ENCODE measurements at places on chromosomes 6 and 20.

DNA sequence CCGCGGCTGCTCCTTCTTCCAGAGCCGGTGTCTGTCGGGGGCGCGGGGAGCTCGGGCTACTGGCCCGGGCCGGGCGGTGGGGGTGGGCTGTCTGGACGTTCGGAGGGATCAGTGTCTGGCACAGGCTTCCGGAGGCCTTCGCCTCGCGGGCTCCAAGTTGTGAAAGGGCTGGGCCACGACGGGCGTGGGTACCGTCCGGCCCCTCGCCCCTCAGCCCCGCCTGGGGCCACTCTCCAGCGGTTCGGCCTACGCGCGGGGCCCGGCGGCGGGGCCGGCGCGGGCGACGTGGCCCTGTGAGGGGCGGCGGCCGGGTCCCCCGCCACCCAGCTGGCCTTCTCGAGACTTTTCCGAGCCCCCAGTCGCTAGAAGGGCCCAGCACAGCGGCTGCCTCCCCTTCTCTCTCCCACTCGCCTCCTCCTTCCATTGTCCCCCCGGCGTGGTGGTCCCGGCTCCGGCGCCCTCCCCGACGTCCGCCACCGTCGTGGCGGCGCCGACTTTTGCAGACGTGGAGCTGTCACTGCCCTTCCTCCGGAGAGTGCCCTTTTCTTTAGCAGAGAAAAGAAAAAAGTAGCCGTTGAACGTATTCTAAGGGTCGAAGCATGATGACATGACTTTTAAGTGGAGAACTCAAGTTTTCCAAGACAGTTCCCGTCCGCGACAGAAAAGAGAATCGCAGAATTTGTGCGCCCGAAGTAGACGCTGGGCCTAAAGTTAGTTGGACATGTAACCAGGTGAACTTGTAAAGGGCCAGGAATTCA, 571 bp downstream of the ITCH start:
- DNase-seq = no peak

GRCh38 chr6:109001291-109001894, 93.3 kb downstream of the SESN1 start:
- DNase-seq = no peak

GRCh38 chr6:102114402-102114801, 720.9 kb downstream of the GRIK2 start:
- DNase-seq = no peak

- no peak for DNase-seq
Observed at GRCh38 chr20:35344354-35344837, 52.2 kb upstream of the FAM83C start.

- no peak for DNase-seq
Observed at GRCh38 chr20:4329232-4329631, 313.9 kb upstream of the RNF24 start.

GRCh38 chr20:1721687-1722512, 64.3 kb upstream of the SIRPG start:
- DNase-seq = no peak

- no peak for DNase-seq
Observed at GRCh38 chr20:5949943-5950270, 426 bp downstream of the TRMT6 start.

- DNase-seq = no peak
Observed at GRCh38 chr6:143559051-143559660, 47.6 kb upstream of the FUCA2 start.

GRCh38 chr6:146881228-146882181, 282.7 kb downstream of the ADGB start:
- no peak for DNase-seq

DNA sequence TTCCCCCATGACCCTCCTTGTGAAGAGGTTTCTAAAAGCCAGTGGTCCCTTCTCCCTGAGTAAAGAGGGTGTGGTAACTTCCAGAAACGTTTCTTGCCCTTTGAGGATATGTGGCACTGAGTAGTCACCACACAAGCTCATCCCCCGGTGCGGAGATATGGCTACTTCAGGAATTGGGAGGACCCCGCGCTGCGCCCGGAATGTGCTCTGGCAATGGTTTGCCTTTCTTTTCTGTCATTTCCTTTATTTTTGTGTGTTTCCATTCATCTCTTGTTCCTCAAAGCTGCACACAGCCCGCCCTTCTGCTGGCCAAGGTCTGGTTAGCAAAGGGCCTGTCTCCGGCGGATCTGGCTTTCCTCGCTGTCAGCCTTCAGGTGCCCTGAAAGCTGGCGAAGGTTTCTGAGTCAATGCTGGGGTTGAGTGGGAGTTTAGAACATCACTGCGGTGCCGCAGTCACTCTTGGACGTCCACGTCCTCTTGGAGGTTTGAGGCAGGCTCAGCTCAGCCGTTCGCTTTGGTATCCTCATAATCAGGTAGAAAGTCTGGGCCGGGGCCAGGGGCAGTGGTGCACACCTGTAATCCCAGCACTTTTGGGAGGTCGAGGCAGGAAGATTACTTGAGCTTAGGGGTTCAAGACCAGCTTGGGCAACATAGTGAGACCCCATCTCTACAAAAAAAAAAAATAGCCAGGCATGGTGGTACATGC, 67.2 kb downstream of the TCP11 start:
- DNase-seq = no peak

DNA sequence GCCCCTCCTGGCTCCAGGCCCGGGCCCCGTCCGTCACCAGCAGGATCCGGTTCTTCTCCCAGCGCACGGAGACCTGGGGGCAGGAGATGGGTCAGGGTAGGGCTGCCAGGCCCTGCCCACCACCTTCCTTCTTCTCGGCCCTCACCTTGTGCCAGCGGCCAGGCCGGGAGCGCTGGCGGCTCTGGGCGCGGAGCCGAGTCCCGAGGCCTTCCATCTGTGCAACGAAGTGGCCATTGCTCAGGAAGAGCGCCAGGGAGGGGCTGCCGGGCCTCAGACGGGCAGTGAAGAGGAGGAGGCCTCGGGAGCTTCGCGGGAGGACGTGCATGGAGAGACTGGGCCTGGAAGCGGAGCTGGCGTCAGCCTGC, 7.9 kb downstream of the ADRM1 start:
- no peak for DNase-seq

DNA sequence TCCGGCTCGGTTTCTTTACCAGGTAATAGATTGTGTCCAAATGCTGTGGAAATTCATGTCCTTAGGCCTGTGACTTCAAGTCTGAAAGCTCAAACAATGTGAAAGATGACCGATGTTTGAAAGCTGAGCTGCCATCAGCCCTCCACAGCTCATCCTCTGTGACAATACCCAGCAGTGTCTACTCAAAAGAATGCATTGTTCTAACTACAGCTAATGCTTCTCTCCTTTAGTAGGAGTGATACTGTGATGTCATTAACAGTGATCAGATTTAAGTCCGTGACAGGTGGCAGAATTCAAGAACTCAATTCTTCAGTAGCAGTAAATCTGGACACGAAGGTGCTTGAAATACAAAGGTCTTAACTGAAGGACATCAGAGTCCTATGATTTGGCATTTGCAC, 97.3 kb downstream of the RCAN2 start:
- no peak for DNase-seq

DNA sequence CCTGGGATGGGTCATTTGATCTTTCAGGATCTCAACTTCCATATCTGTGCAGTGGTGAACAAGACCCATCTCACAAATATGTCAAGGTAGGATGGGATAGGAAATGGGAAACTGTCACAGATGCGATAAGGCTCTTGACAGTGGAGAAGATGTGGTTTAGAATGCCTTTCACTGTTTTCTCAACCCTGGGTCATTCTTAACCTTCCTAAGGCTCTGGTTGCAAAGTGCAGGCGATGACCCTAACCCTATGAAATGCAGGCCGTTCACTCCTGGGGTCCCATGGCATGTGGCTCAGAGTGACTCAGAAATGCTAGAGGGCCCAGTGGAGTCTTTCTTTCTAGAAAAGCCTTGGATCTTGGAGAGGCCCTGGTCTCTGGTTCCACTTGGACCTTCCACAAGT, 61.7 kb downstream of the FOXA2 start:
- no peak for DNase-seq

DNA sequence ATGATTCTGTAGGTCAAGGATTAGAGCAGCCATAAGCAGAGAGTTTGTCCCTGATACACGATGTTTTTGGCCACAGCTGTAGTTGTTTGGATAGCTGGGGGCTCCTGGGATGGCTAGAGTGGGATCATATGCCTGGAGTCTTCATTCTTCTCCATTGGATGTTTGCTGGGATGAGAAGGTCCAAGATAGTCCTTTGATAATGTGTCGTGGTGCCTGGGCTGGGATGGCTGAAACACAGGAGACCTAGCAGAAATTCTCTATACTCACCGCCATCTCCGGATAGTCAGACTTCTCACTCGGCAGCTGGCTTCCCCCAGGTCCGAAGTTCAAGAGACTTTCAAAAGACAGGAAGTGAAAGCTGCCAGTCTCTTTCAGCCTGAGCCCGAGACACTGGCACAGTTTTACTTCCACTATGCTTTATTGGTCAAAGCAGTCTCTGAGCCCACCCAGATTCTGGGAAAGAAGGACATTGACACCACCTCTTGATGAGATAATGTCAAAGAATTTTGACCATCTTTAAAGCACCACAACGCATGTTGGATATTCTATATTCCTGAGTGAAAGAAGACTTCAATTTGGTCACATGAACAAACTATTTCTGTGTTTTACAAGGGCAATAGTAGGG, 16.0 kb downstream of the MARCKS start:
- DNase-seq = peak; percentile 30

DNA sequence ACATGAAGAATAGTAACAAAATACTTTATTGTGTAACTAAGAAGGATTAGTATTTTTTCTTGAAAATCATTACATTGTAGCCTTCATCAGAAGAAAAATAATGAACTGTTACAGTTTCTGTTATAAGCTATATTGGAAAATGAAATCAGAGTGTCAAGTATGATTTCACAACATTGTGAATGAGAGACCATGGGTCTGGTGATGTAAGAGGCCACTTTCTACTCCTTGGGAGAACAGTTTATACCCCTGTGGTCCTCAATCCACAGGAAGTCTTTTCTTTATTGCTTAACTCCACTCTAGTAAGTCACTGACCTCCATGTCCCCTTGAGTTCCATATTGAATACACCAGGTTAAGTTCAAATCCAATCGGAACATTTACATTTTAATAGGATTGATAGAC, 218.7 kb upstream of the FERMT1 start:
- no peak for DNase-seq

- DNase-seq = no peak
Observed at GRCh38 chr6:144758602-144759001, 473.5 kb downstream of the UTRN start.

DNA sequence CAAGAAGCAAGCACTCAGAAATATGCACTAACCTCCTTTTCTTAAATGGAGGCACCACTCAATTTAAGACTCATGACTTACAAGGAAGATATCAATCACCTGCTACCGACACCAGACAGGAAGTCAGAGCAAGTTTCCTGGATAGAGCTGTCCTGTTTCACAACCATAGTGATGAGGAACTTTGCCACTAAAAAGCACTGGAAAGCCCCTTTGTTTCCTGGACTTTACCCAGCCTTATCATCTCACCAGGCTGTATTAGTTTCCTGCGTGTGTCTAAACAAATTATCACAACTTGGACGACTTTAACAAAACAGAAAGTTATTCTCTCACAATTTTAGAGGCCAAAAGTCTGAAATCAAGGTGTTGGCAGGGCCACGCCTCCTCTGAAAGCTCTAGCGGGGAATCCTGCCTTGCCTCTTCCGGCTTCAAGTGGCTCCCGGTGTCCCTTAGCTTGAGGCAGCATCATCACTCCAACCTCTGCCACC, 253.8 kb upstream of the STXBP5 start:
- no peak for DNase-seq

DNA sequence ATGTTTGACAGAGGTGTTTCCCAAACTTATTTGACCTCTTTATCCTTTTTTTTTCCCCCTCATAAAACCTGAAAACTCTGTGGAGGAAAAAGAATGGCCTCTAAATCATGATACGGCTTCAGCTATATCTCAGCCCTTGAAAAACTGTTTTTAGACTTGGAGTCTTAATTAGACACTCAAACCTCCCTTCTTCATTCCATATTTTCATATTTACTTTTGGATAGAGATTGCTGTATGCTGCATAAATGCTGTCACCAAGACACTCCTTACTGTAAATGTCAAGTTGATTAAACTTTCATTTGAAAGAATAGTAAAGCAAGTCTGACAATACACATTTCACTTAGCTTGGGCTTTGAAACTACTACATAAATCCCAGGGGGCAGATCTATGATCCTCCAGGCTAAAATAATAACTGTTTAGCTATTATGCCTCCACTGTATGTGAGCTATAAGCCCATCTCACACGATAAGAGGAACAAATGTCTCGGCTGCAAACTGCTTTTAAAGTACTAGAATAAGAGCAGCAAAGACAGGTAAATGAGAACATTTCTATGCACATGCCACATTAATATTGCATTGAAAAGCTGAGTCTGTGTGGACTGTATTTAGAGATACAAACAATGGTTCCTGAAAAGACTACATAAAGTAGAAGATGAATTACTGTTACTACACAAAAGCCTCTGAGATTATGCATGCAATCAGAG, 141.3 kb upstream of the HMGN3 start:
- DNase-seq = no peak

GRCh38 chr20:25083773-25084625, 2.1 kb upstream of the VSX1 start:
- no peak for DNase-seq

DNA sequence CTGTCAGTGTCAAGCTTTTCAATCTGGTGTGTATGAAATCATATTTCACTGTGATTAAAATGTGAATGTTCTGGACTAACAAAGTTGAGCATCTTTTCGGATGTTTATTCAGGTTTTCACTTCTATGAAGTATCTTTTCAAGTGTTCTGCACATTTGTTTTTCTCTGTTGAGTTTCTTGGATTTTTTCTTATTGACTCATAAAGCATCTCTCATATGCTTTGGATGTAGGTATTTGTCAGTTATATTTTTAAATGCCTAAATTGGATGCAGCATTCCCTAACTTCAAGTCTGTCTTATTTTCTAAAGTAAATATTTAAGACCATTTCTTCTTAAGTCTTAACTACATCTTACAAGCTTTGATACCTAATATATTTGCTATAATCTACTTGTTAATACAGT, 398.0 kb downstream of the PLCB1 start:
- DNase-seq = no peak

DNA sequence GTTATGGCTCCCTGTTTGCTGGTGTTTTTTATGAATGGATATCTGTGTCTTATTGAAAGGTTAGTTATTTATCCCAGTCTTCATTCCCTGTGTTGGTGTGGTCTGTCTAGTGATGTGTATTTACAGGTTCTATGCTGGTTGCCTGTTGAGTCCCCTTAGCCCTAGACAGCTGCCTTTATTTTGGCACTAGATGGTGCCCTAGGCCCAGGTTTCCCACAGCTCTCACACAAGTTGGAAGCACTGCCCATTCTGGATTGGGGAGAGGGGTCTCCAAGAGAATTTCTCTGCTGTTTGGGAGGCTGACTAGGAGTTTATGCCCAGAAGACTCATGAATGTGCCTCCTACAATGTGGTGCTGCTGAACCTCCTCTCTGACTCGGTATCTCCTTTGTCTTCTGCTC, 12.4 kb downstream of the GRM1 start:
- no peak for DNase-seq

DNA sequence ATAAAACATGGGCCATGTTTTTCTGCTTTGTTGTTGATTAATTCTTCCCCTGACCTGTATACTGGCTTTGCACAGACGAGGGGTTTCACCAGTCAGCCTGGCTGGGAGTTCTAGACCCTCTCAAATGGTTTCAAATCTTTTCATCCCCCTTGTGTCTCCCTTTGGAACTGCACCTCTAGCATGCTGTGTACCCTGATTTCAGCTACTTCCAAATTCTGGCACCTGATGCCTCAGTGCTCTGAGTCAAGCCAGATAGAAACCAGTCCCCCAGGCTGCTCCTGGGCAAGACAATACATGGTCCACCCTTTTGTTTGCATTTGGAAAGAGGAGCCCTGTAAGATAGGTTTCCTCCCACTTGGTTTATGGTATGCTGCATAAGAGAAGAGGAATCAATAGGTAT, 290.2 kb downstream of the BTBD3 start:
- no peak for DNase-seq

- no peak for DNase-seq
Observed at GRCh38 chr6:152981989-152982903, 595 bp downstream of the FBXO5 start.
